ENCODE measurements at places on chromosomes 11 and 22. TPM values are rescaled to one million over a fixed set of nuclear protein-coding genes. Genes with fewer than 3 reads are reported as not detected.

The C1QTNF5 gene
- total RNA-seq, result 6.5 TPM

The BLID gene
- total RNA-seq, result 6.0 TPM

The INPP5J gene
- 0.43 TPM for total RNA-seq

The APOL1 gene
- total RNA-seq, result 12.9 TPM

The MRGPRF gene
- total RNA-seq, result 61.3 TPM

The TMPRSS5 gene
- under 0.01 TPM for total RNA-seq

The DLG2 gene
- 1.3 TPM for total RNA-seq

The CSRP3 gene
- not detected for total RNA-seq

The OMP gene
- total RNA-seq, result 1.6 TPM

The NPTXR gene
- 0.64 TPM for total RNA-seq

The CATSPER1 gene
- 0.43 TPM for total RNA-seq

The TPBGL gene
- not detected for total RNA-seq

The DDI1 gene
- under 0.01 TPM for total RNA-seq

The CHRM1 gene
- not detected for total RNA-seq

The TBX1 gene
- under 0.01 TPM for total RNA-seq

The CHST1 gene
- total RNA-seq, result 0.97 TPM

The RIMBP3B gene
- total RNA-seq, result 0.32 TPM

The MGAT3 gene
- 0.64 TPM for total RNA-seq

The SLC43A3 gene
- total RNA-seq, result 16.4 TPM

The PAK1 gene
- total RNA-seq, result 68.9 TPM

The FLRT1 gene
- total RNA-seq, result under 0.01 TPM

The HEPACAM gene
- under 0.01 TPM for total RNA-seq

The ZNF280B gene
- total RNA-seq, result 1.6 TPM

The NEFH gene
- total RNA-seq, result 0.32 TPM

The SCGB1A1 gene
- not detected for total RNA-seq
